ENCODE measurements at places on chromosomes 3 and 15. TPM values are rescaled to one million over a fixed set of nuclear protein-coding genes. Genes with fewer than 3 reads are reported as not detected.

DNA sequence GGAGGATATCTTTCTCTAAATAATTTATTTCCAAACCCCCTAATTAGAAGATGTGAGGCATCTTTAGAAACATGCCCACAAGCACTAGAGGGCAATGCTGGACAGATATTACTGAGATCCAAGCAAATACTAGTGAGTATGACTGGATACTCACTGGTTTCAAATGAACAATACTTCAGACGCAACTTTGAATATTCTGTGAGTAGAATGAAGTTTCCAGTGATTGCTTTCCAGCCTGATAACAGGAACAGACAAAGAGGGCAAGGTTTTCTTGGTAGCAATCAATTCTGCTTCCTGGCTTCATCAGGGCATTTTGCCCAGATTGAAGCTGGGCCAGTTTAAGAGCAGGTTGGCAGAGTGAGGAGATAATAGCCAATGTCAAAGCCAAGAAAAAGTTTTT is 442.6 kb upstream of the PDZRN3 start:
- H3K4me3 ChIP-seq = no peak overlapping the region
- no peak overlapping the region for H3K27ac ChIP-seq

GRCh38 chr15:47607695-47608094 is 109.6 kb upstream of the SEMA6D start:
- DNase-seq = peak; percentile 51
- no peak overlapping the region for H3K4me3 ChIP-seq
- no peak overlapping the region for H3K27ac ChIP-seq
- H3K36me3 ChIP-seq = no peaks in the 10 kb centered on the region
- peaks cover 2% of the 10 kb centered on the region for H3K4me1 ChIP-seq

GRCh38 chr3:174198199-174198598 is 660.9 kb upstream of the NAALADL2 start:
- no peak overlapping the region for H3K27ac ChIP-seq
- H3K4me1 ChIP-seq = no peaks in the 10 kb centered on the region
- H3K4me3 ChIP-seq = no peak overlapping the region
- H3K36me3 ChIP-seq = no peaks in the 10 kb centered on the region
- H3K27me3 ChIP-seq = no peaks in the 10 kb centered on the region

DNA sequence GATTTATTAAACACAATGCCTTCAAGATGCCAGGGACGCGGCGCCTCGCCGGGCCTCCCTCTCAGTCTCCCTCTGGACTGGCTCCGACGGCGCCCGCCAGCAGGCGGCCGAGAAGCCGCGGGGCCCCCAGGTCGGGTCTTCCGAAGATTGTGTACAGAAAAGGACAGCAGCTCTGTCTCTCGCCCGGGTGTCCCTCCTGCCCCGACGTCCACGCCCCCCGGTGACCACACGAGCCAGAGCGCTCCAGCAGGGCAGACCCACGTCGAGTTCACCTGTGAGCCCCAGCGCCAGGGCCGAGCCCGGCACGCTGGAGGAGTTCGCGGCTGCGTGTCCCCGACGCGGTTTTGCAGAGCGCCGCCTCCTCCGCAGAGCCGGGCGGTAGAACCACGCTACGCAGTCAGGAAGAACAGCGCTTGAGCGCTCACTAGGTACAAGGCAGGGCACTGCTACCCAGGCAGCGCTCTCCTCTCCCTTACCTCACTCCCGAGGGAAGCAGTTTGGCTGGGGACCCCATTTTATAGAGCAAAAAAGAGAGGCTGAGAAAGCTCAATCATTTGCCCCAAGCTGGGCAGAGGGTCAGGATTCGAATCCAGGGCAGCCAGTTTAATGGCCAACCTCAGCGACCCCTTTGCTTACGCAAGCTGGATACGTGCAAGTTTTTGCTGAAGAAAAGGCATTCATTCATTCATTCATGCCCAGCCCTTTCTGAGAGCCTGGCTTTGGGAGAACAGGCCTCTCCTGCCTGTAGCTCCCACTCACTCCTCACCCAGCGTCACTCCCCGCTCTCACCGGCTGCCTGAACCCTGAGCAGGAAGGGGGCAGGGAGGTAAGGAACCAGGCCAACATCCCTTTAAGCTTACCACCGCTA is 3.0 kb upstream of the TLE3 start:
- peak; percentile 76 for DNase-seq
- H3K27ac ChIP-seq = peak overlapping the region; percentile 69
- no peaks in the 10 kb centered on the region for H3K27me3 ChIP-seq
- H3K36me3 ChIP-seq = no peaks in the 10 kb centered on the region
- H3K4me1 ChIP-seq = peaks cover 16% of the 10 kb centered on the region

- peak overlapping the region; percentile 90 for H3K27ac ChIP-seq
- peaks cover 1% of the 10 kb centered on the region for H3K4me1 ChIP-seq
- H3K27me3 ChIP-seq = no peaks in the 10 kb centered on the region
- peak overlapping the region; percentile 67 for H3K4me3 ChIP-seq
Observed at GRCh38 chr3:115658337-115659181, 35.2 kb downstream of the GAP43 start.

- H3K4me1 ChIP-seq = no peaks in the 10 kb centered on the region
- H3K36me3 ChIP-seq = no peaks in the 10 kb centered on the region
- H3K27ac ChIP-seq = no peak overlapping the region
- DNase-seq = no peak
Observed at GRCh38 chr15:99603828-99604227, 38.0 kb downstream of the MEF2A start.

DNA sequence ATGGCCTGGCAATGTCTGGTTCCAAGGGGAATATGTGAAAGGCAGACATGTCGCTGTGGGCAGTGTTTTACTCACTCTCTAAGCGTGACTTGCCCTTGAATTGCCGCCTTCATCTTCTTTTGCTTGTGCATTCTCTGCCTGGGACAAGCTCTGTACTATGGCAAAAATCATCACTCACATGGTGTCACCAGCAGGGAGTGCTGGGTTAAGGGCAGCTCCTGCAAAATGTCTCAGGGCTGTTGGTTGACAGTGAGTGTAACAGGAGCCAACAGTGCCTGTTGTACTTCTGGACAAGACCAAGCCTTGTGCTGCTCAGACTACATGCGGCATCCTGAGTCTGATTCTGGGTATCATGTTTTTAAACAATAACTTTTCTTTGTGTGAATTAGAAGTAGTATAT is 45.3 kb upstream of the KY start:
- H3K36me3 ChIP-seq = no peaks in the 10 kb centered on the region
- no peak for DNase-seq
- no peak overlapping the region for H3K4me3 ChIP-seq
- no peak overlapping the region for H3K27ac ChIP-seq

GRCh38 chr15:90259524-90259923 is 5.9 kb upstream of the NGRN start:
- H3K36me3 ChIP-seq = no peaks in the 10 kb centered on the region
- no peak overlapping the region for H3K27ac ChIP-seq
- H3K4me3 ChIP-seq = no peak overlapping the region
- no peak for DNase-seq
- peaks cover 1% of the 10 kb centered on the region for H3K4me1 ChIP-seq

- no peak overlapping the region for H3K4me3 ChIP-seq
- H3K36me3 ChIP-seq = no peaks in the 10 kb centered on the region
- no peaks in the 10 kb centered on the region for H3K27me3 ChIP-seq
- no peak overlapping the region for H3K27ac ChIP-seq
- H3K4me1 ChIP-seq = no peaks in the 10 kb centered on the region
Observed at GRCh38 chr15:60733196-60733595, 254.3 kb upstream of the ICE2 start.

GRCh38 chr3:138032567-138032966 is 22.6 kb downstream of the CLDN18 start:
- DNase-seq = no peak
- no peaks in the 10 kb centered on the region for H3K27me3 ChIP-seq
- H3K4me1 ChIP-seq = peaks cover 4% of the 10 kb centered on the region
- no peak overlapping the region for H3K27ac ChIP-seq
- no peaks in the 10 kb centered on the region for H3K36me3 ChIP-seq

GRCh38 chr15:51621936-51622603 is 501 bp downstream of the DMXL2 start:
- DNase-seq = peak; percentile 25
- H3K36me3 ChIP-seq = no peaks in the 10 kb centered on the region
- no peaks in the 10 kb centered on the region for H3K4me1 ChIP-seq
- H3K27ac ChIP-seq = peak overlapping the region; percentile 79

ANKUB1 gene
- not detected for polyA plus RNA-seq

FBLN2 gene
- polyA plus RNA-seq = 10.8 TPM

B3GALNT1 gene
- polyA plus RNA-seq = 18.2 TPM

WDR49 gene
- polyA plus RNA-seq = 0.12 TPM

DZIP1L gene
- polyA plus RNA-seq = 4.9 TPM

PROS1 gene
- polyA plus RNA-seq = 44.0 TPM

Measured in ovary (tissue), 10 donors.